Activated CD8-positive, alpha-beta T cell treated with anti-CD3 and anti-CD28 coated beads for 36 hours (primary cell): ENCODE measurements at places on chromosomes 1 and 21. TPM values are rescaled to one million over a fixed set of nuclear protein-coding genes. Genes with fewer than 3 reads are reported as not detected.
A peak's percentile ranks its signal among the peaks of the same experiment; 100 is the strongest.

GRCh38 chr1:26132128-26132833 lies 20.7 kb downstream of the PDIK1L start:
- H3K36me3 ChIP-seq, result no peaks in the 10 kb centered on the region
- no peak overlapping the region for H3K27ac ChIP-seq
- DNase-seq, result no peak
- H3K4me3 ChIP-seq, result no peak overlapping the region

GRCh38 chr1:116492358-116492811 lies 78.4 kb downstream of the CD58 start:
- no peaks in the 10 kb centered on the region for H3K27me3 ChIP-seq
- H3K36me3 ChIP-seq, result no peaks in the 10 kb centered on the region
- H3K4me1 ChIP-seq, result peaks cover 10% of the 10 kb centered on the region
- DNase-seq, result no peak
- H3K4me3 ChIP-seq, result no peak overlapping the region

- no peaks in the 10 kb centered on the region for H3K27me3 ChIP-seq
- peak overlapping the region; percentile 98 for H3K27ac ChIP-seq
- peaks cover 25% of the 10 kb centered on the region for H3K4me1 ChIP-seq
- H3K36me3 ChIP-seq, result peaks cover 22% of the 10 kb centered on the region
Measured at GRCh38 chr1:6603238-6603914, 707 bp upstream of the KLHL21 start.

DNA sequence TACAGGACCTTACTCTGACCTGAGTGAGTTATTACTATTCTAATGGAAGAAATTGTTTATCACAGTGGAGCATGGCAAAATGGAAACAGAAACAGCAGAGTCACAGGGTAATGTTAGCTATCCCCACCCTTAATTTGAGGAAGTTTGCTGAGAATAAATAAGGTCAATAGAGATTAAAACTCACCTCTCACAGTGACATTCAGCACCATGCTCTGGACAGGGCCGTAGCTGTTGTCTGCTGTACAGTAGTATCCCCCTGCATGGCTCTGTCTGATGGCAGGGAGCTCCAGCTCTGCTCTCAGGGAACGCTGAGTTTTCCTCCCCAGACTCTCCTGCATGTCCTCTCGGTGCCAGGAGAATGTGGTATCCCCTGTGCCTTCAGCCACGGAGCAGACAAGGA lies 11.9 kb downstream of the FCRL4 start:
- H3K4me3 ChIP-seq, result no peak overlapping the region
- no peak overlapping the region for H3K27ac ChIP-seq
- no peaks in the 10 kb centered on the region for H3K36me3 ChIP-seq
- no peak for DNase-seq
- H3K27me3 ChIP-seq, result peaks cover under 1% of the 10 kb centered on the region

The CXADR gene
- total RNA-seq, result 0.20 TPM
